Stimulated activated CD4-positive, alpha-beta T cell treated with anti-CD3 and anti-CD28 coated beads, TNF-alpha, amount 100 ng/mL, for 4 hours (primary cell): ENCODE measurements at places on chromosomes 1 and 21.

DNA sequence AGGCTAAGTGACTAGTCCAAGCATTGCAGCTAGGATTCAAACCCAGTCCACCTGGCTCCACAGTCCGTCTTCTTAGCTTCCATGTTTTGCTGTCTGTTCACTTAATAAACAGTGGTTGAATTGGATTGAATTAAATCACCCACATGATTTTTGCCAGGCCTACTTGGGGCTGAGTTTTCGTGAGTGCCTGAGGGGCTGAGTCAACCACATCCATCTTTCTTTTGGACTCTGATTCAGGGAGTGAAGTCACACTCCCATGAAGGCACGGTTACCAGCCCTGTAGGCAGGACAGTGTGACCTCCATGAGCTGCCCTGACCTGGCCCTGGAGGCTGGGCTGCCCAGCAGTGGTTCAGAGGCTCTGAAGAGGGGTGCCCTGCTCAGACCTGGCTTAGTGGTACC lies 123.7 kb downstream of the ACTL8 start:
- DNase-seq: no peak

- DNase-seq: no peak
Observed at GRCh38 chr1:45999507-45999906, 132.9 kb downstream of the PIK3R3 start.

- no peak for DNase-seq
Observed at GRCh38 chr1:116537040-116537831, 33.6 kb downstream of the CD58 start.

- DNase-seq: no peak
Observed at GRCh38 chr1:220431554-220432239, 96.2 kb upstream of the MARK1 start.

GRCh38 chr1:111553196-111553595 lies 49.8 kb upstream of the ADORA3 start:
- DNase-seq: no peak

DNA sequence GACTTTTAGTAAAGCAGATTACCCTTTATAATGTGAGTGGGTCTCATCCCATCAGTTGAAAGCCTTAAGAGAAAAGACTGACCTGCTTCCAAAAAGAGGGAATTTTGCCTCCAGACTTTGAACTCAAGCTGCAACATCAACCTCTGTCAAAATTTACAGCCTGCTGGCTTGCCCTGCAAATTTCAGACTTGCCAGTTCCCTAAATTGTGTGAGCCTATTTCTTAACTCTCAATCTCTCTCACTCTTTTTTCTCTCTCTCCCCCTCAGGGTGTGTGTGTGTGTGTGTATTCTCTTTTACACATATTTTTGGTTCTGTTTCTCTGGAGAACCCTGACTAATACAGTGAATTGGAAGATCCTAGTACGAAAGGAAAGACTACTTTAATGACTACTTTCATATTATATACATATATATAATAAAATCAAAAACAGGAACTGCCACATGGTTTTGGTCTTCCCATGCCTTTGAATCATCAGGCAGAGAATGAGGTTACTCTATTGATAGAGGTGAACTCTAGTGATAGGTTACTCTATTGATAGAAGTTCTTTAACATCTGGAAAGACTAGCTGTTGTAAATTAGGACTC lies 6.4 kb downstream of the OR2C3 start:
- no peak for DNase-seq

GRCh38 chr1:205678286-205679111 lies 1.8 kb downstream of the SLC45A3 start:
- no peak for DNase-seq

DNA sequence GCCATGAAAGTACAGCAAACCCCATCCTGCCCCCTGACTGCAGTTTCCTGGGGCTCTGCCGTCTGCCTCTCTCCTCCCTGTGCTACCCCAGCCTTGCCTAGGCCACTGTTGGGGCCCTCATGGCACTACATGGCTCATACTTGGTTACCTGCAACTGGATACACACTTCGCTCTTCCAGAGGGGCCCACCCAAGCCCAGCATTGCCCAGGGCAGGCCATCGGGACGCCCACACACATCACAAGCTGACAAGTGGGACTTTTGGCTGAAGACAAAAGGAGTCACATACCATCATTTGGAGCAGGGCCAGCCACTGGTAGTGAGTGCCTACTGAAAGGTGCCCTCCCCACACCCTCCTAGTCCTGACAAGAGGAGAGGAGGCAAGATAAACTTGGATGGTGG lies 82.8 kb downstream of the CD247 start:
- no peak for DNase-seq

DNA sequence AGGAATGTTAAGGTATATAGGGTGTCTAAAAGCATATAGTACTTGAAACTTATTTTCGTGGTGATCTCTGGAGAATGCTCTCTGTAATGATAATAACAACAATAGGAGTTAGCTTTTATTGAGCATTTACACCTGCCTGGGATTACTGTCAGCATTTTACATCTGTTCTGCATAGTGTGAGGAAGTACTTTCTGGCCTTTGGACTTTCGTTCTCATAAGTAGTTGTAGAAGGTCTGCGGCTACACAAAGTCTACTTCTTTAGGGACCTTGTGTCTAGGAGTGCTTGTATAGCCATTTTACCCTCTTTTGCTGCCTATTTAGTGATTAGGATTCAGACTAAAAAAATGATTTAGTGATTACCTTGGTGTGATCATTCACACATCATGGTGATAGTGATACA lies 103.6 kb upstream of the GPR52 start:
- no peak for DNase-seq

- DNase-seq: no peak
Observed at GRCh38 chr21:41095983-41096382, 72.0 kb upstream of the BACE2 start.

DNA sequence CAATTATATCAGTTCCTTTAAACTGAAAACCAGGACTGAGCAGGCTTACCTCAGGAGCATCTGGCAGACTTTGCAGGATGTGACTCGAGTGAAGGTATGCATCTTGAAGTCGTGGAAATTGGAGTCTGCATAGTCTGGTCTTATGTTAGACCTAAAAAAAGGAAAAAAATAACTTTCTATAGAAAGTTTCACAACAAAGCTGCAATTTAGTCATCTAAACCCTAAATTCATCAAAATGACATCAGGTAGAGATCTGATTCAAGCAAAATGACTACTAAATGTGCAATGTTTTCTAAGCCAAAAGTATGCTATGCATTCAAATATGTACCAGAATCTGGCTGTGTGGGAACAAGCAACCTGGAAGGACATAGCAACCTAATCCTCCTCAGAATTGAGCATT lies 260.1 kb downstream of the VAV3 start:
- DNase-seq: no peak

GRCh38 chr1:24894002-24894401 lies 36.1 kb downstream of the RUNX3 start:
- DNase-seq: no peak

- no peak for DNase-seq
Observed at GRCh38 chr1:118100686-118101514, 84.1 kb downstream of the SPAG17 start.

DNA sequence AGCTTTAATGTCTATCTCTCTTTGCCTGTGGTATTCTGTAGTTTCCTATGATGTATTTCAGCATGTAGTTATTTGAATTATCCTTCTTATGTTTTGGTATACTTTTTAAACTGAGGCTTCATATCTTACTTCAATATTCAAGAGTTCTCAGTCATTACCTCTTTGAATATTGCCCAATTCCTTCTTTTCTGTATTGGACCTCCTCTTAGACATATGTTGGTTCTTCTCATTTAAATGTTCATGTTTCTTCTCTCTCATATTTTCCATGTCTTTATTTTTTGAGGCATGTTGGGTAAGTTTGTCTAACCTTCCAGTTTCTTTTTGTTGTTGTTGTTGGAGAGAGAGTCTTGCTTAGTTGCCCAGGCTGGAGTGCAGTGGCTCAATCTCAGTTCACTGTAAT lies 140.6 kb downstream of the MRPS6 start:
- DNase-seq: no peak
